ENCODE measurements at places on chromosomes 4 and X.
A peak's percentile ranks its signal among the peaks of the same experiment; 100 is the strongest.

GRCh38 chr4:4575284-4576211, 33.7 kb upstream of the STX18 start:
- peak; percentile 47 for DNase-seq

DNA sequence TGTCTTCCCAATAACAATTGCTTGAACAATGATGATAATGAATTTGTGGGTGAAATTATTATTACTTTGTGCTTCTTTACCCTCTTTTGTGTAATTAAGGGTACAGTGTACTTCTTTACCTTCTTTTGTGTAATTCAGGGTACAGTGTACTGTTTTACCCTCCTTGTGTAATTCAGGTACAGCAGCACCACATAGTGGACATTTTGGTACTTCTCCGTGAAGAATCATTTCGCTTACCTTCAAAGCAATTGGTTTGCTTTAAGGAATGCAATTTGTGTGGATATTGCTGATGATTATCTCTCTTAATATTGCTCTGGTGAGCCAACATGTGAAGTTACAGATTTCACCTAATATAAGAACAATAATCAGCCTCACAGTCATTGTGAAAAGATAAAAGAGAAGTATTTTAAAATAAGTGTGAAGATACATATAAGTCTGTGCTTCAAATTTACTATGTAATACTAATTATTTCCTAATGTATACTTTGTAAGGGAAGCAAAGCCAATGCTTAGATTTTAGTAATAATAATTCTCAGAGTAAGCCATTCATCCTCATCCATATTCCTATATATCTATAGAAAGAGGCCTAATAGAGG, 27.2 kb upstream of the SEC24B start:
- DNase-seq = no peak

- DNase-seq = no peak
These were observed 15.3 kb downstream of the USP46 start for GRCh38 chr4:52643785-52644244.

- DNase-seq = no peak
These were observed 54.9 kb downstream of the SLC9A7 start for GRCh38 chrX:46703980-46704379.

DNA sequence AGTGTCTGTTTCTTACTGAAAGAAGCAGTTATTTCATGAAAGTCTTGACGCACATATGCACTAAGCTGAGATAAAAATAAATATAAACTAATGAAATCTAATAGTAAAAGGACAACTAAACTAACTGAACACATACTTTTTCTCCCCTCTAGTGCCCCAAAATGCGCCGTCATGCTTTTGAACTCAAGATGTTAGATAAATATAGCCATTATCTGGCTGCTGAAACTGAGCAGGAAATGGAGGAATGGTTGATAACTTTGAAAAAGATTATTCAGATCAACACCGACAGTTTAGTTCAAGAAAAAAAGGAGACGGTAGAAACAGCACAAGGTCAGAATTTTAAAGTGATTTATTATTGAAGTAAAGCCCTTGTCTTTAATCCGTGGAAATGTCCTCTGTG, 70.2 kb downstream of the DOCK11 start:
- no peak for DNase-seq

DNA sequence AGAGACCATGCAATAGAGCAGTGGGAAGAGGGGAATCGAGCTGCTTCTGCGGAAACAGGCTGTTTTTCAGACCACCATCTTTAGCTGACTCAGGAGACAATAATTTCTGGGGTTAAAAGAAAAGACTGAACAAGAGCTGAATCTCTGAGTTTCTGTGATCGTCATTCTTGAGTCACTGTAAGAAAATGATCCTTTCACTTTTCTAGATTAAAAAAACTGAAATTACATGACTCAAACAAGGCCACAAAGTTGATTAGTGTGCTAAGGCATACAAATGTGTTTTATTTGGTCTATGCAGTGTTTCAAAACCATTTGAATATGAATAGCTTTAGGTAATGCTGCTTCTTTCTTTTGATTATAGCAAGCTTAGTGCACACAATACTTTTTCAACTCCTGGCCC, 194.4 kb upstream of the RPL34 start:
- no peak for DNase-seq

- no peak for DNase-seq
These were observed 51.3 kb downstream of the RTL9 start for GRCh38 chrX:110409925-110410324.

DNA sequence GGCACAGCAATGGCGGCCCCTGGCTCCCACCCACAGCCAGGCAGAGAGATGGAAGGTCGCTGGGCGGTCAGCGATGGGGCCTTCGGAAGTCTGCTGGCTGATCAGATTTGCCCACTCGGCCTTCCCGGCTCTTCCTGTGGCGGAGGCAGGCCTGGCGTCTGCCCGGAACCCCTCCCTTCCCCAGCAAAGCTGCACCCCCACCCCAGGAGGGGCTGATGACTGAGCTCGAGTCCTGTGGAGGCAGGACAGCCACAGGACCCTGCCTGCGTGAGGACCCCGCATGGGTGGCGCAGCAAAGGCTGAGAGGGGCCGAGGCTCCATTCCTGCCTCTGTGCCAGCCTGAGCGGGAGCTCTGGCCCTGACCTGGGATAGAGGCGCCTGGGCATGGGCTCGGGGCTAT, 34.8 kb downstream of the TACC3 start:
- no peak for DNase-seq

DNA sequence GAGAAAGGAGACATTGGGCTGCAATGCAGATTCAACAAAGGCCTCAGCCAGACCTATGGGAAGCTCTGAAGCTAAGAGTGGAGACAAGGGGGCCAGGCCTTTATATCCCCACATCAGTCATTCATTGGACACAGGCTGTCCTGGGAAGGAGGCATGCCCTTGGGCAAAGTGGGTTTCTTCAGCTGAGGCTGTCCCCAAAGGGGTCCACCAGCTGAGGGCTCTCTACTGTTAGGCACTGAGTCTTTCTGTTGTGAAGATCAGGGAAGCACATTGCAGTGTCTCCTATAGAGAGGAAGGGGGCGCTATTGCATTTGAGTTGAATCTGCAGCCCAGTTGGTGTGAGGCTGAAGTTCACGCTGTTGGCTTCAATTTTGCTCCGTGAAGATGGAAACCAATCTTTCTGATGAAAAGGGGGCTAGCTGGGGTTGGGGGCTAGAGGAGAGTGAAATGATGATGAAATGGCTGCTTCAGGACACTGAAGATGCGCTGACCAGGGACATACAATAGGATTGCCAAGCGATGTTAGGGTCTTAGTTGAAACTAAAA, 48.0 kb downstream of the SLC25A5 start:
- peak; percentile 12 for DNase-seq

GRCh38 chr4:181330654-181331201, 912.5 kb upstream of the TENM3 start:
- DNase-seq = no peak

- DNase-seq = no peak
These were observed 139.6 kb downstream of the SOWAHB start for GRCh38 chr4:76758290-76758882.

DNA sequence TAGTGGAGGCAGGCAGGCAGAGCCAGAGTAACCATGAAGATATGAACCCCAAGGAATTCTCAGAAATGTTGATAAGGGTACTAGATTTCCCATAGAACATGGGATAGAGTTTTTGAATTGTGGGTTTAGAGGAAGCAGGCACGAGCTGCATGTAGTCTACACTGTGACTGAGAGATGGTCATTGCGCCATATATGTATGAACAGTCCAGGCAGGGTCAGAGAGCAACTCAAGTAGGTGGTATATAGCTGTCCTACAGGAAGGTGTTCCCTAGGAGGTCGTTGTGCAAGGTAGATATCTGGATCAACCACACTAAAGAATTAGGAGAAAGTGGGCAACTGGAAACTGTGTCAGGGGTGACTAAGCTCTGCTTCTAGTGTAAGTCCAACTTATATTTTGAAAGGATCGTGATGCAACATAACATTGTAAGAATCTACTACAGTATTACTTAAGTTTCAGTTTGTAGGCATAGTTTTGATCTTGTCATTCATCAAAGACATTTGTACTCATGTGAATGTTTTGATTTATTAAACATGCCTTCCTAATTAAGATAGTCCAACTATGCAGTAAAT, 94.6 kb downstream of the HPGD start:
- no peak for DNase-seq

- DNase-seq = no peak
These were observed 218.9 kb upstream of the GALNTL6 start for GRCh38 chr4:171594293-171594692.

- no peak for DNase-seq
These were observed 95.8 kb upstream of the NAP1L5 start for GRCh38 chr4:88793475-88793874.

GRCh38 chrX:77975755-77976154, 6.3 kb upstream of the PGAM4 start:
- no peak for DNase-seq

GRCh38 chrX:123851079-123851478, 8.8 kb upstream of the XIAP start:
- no peak for DNase-seq

GRCh38 chr4:7850489-7850888, 89.2 kb downstream of the AFAP1 start:
- DNase-seq = no peak

DNA sequence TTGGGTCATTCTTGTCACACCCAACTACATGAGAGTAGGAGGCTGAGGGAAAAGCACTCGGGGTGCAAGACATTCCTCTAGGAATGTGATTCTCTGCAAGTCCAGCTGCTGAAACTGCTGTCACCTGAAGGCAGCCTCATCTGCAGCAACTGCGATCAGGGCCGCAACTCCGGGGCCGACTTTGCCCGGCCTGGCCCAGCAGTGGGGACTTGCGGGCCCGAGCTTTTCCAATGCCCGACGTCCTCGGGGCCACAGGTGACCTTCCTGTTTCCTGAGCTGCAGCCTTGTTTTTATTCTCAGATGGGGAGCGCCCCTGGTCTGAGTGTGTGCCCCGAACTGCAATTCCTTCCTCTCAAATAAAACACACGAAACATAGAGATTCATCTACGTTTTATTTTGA, 104.7 kb upstream of the NKX1-1 start:
- no peak for DNase-seq

GRCh38 chr4:5200513-5200912, 149.2 kb downstream of the STK32B start:
- DNase-seq = no peak

DNA sequence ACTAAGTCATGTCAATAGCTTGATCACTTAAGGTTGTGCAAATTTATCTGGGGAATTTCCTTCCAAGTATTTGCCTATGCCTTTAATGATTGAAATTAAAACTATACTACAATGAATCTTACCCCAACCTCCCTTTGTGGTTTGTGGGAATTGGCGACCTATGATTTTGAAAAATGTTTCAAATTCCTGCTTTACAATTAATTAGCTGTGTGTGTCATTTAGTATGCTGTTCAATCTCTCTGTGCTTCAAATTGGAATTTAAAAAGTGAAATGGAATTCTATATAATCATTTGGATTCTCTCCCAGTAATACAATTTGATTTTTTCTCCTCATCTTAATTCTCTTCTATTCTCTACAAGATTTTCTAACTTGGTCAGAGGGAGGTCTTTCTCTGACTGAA, 2319.5 kb downstream of the ARAP2 start:
- DNase-seq = no peak

- no peak for DNase-seq
These were observed 1.9 kb downstream of the DMP1 start for GRCh38 chr4:87651941-87652340.

DNA sequence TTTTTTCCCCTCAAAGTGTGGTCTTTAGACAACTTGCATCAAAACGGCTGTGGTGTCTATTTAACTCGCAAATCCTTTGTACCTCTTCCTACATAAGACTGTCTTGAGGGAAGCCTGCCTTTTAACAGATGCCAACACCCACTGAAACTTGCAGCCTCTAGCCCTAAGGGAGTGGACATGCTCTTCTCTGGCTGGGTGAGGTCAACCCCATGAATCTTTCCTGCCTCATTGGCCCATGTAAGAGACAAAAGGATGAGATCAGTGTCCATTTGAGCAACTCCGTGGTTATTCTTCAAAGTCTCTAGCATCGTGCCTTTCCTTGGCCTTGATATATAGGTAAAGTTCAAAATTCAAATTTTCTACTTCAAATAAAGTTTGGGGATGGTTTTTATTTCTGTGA, 134.7 kb downstream of the SHROOM3 start:
- no peak for DNase-seq

DNA sequence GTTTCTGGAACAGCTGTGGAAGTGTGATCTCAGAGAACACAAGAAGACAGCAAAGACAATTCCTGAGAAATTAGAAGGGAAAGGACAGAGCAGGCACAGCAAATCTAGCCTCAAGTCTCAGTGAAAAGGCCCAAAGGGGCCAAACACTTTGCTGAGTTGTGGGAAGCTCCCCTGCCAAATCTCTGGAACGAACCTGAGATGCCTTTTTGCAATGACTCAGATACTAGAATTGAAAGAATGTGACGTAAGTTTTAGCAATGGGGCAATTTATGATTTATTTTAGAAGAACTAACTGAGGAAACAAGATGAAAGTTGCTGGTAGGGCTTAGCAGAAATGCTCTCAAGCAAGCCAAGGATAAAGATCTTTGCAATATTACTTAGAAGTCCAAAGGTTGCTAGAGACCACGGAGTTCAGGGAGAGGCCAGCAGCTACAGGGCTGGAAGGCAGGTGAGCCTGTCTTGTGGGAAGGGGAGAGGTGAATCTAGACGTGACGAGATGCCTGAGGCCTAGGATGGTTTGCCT, 92.8 kb downstream of the AMELX start:
- DNase-seq = no peak

DNA sequence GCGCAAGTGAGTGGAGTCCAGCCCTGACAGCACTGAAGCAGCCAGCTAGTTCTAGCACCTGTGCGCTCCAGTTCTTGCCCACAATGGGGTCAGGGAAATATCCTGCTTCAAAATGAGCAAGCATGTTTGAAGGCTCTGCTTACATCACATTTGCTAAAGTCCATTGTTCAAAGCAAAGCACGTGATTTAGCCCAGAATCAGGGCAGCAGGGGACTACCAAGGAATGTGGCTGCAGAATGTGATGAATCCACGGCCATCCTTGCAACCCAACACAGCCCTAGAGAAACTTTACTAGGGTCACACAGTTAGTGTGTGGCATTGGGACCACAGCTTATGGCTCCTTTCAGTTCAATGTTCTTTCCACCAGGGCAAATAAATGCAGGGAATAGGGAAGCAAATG, 47.3 kb upstream of the SMIM31 start:
- no peak for DNase-seq

GRCh38 chr4:29467044-29467717, 1253.0 kb upstream of the PCDH7 start:
- no peak for DNase-seq

- no peak for DNase-seq
These were observed 113.9 kb downstream of the NYX start for GRCh38 chrX:41561045-41561444.

GRCh38 chr4:3747581-3747904, 18.6 kb upstream of the ADRA2C start:
- no peak for DNase-seq

DNA sequence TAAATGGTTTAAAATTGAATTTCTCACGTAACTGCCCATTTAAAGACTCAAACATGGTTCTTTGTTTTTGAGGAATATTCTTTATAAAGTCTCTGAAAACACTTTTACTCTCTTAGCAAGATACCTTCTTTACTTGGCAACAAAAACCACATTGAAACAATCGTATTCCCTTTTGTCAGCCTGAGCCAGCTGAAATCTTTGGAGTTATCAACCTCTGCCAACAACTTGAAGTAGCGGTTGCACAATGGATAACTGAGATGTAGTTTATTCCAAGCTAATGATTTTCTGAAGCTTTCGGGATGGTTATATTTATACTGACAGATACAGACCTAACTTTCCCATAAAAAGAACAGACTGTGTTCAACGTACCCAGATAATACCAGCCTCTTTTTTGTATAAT, 561.3 kb downstream of the IL1RAPL1 start:
- no peak for DNase-seq

- DNase-seq = no peak
These were observed 27.7 kb downstream of the MAEA start for GRCh38 chr4:1317177-1318045.

Measured in activated CD4-positive, alpha-beta T cell treated with anti-CD3 and anti-CD28 coated beads for 1 hour (primary cell).